Vein endothelial cell (primary cell): ENCODE measurements at places on chromosomes 1 and 21. TPM values are rescaled to one million over a fixed set of nuclear protein-coding genes. Genes with fewer than 3 reads are reported as not detected.

Gene KRTAP21-3
- total RNA-seq: not detected in 2 replicates

Gene NOS1AP
- total RNA-seq: 0.98 and 1.2 TPM in 2 replicates

Gene KRTAP19-1
- not detected in 2 replicates for total RNA-seq

Gene RYR2
- 0.10 TPM in 1 of 2 replicates, not detected in the other for total RNA-seq

Gene CNR2
- total RNA-seq: not detected in 2 replicates

Gene IGSF8
- 7.6 and 7.8 TPM in 2 replicates for total RNA-seq

Gene KCNJ15
- 0.33 and 1.1 TPM in 2 replicates for total RNA-seq

Gene PRR9
- not detected in 2 replicates for total RNA-seq

Gene BNIPL
- total RNA-seq: not detected in 2 replicates

Gene PRDM16
- not detected in 2 replicates for total RNA-seq

Gene PLD5
- total RNA-seq: not detected in 2 replicates
